ENCODE measurements at places on chromosomes 5 and 9.

DNA sequence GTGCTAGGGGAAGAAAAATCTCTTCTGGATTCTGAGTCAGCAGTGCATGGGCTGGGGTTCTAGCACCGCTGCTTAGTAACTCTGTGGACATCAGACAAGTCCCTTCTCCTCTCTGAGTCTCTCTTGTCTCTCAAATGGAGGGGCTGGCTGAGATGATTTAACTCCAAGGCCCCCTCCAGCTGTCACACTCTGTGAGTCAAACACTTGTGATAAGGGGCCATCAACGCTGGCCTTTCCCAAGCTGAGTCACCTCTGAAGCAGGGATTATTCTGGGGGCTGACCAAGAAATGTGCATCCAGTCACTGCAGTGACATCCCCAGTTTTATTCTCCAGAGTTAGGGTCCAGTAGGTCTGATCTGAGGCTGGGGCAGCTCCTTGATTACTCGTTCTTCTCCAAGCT lies 110.4 kb upstream of the ZNF462 start:
- DNase-seq: no peak

- DNase-seq: no peak
Observed at GRCh38 chr9:134765785-134766184, 114.8 kb upstream of the FCN2 start.

- no peak for DNase-seq
Observed at GRCh38 chr5:80804332-80804731, 149.5 kb upstream of the DHFR start.

DNA sequence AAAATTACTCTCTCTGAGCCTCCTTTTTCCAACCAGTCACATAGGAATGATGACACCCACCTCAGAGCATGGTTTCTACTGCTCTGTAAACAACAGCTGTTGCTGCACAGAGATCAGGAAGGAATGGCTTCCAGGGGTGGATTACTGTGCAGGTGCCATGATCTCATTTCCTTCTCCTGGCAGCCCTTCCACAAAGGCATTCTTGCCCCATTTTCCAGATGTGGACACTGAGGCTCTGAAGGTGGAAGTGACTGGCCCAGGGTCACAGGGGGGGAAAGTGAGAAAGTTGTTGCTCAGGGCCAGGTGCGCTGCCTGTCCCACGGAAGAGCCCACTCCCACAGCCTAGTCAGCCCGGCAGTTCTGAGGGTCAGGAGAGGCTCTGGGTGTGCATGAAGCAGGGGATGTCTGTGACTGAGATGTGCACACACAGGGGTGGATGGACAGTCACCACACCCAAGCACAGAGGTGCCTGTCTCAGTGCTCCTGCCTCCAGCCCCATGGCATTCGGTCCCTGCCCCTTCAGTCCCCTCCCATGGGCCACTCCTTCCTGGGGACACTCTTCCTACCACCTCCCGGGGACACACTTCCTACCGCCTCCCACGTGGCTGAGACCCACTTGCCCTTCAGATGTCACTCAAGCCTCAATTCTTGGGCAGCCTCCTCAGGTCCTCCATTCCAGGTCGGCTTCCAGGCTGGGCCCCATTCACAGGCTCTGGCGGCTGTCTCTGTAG lies 17.0 kb downstream of the FGFR4 start:
- DNase-seq: no peak

GRCh38 chr5:138661991-138662434 lies 86.8 kb upstream of the HSPA9 start:
- DNase-seq: no peak

DNA sequence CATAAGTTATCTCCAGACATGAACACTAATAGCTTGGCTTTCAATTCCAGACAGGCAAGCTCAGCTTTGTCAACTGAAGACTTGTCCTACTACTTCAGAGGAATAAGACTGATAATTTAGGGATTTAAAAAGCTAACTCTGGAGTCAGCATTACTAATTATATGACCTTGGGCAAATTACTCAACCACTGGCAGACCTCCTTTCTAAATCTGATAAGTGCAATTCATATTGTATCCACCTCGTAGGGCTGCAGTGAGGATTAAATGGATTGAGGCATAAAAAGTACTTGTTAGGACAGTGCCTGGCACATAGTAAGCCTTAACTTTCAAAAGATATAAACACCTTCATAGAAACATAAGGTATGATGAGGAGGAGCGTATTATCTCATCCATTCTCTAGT lies 104.4 kb downstream of the KLHL3 start:
- DNase-seq: no peak

GRCh38 chr5:67341478-67341877 lies 144.9 kb upstream of the CD180 start:
- no peak for DNase-seq

DNA sequence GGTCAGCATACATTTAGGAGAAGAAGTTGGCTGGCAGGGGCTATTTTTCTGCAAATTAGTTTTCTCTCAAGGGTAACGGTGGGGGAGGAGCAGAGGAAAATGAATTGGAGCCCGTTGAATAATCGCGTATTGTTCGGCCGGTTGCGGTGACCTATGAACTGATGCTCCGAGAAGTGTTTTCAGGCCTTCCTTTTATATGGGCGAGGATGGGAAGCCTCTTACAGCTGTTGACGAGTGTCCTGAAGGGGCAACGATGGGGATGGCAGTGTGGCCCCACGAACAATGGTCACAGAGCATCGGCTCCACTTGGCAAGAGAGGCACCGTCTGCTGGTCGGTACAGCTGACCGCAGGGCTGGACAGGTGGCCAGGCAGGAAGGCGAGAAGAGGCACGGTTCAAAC lies 400.7 kb downstream of the ZSWIM6 start:
- DNase-seq: no peak

DNA sequence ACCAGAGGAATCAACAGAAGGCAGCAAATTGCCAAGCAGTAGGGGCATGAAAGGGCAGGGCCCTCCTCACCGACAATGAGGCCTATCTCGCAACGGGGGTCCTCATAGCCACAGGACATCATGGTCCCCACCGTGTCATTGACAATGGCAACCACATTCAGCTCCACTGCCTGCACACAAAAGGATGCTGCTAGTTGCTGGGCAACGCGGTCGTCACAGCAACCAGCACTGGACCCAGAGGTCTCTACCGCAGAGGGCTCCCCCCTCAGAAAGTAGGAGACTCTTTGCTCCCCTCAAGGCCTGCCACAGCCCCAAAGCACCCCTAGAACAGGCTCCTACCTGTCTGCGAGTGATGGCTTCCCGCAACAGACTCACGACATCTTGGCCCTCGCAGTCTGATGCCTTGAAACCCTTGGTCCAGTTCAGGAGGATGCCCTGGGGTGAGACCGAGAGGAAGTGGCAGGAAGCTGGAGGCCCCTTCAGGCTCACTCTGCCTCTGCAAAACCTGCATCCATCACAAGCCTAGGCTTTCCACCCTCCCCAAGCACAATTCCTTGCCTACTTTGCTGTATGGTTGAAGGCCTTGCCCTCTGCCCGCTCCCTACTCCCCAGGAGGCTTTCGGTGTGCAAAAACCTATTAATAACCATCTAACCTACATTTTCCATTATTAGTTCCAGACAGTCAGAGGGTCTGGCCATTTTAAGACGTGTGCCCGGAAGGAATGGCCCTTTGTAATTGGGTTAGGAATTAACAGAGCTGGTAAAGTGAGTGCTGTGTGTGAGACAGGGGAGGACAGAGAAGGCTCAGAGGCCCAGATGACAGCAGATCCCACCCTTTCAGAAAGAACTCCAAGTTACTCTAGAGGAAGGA lies 15.2 kb downstream of the HK3 start:
- no peak for DNase-seq
